Stimulated activated CD8-positive, alpha-beta memory T cell treated with anti-CD3 and anti-CD28 coated beads, Interleukin-2, amount 100 ng/mL, for 1 hour (primary cell): ENCODE measurements at places on chromosomes 3 and 15.

GRCh38 chr15:77630956-77631744 lies 1.6 kb downstream of the LINGO1 start:
- no peak for DNase-seq

DNA sequence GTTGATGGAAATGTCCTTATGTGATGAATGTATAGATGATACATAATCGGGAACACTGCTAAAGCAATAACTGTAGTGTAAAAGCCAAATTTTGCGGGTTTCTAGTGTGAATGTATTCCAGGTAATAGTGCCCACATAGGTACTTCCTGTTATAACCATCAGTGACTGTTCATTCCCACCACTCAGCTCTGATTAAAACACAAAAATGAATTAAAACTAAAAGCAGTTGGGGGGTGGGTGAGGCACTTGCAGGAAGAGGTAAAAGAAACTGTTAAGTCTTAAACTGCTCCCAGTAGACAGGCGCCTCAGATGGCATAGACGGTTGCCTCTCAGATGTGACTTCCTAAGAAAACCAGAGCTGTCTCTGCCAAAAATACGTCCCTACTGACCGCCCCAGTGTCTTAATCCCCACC lies 893 bp upstream of the MTHFS start:
- no peak for DNase-seq

DNA sequence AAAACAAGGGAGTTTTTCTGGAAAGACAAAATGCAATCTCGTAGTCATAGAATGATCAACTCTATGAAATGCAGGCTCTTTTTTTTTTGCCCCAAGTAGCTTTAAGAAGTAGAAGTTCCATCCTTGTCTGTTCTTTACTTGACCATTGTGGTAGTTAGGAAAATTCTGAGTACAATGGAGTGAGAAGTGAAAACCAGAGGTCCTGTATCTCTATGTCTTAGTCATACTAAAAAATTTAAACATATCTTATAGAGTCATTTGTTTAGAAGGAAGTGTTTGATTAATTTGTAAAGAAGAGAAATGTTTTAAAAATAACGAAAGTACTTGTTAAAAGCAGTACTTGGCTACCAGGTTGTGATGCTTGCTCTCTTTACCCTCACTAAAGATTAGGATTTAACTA lies 52.4 kb downstream of the PRKCI start:
- no peak for DNase-seq

DNA sequence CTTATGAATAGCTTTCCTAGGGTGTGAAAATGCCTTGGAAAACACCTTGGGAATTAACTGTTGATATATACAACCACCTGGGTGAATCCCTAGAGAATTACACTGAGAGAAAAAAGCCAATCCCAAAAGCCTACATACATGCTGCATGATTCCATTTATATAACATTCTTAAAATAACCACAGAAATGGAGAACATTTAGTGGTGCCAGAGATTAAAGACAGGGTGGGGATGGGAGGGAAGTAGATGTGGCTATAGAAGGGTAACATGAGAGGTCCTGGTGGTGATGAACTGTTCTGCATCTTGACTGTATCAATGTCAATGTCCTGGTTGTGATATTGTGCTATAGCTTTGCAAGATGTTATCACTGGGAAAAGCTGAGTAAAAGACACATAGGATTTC lies 291.0 kb downstream of the CLSTN2 start:
- no peak for DNase-seq

GRCh38 chr3:3998140-3998922 lies 199.1 kb downstream of the LRRN1 start:
- no peak for DNase-seq
